ENCODE measurements at places on chromosomes 7 and 10. TPM values are rescaled to one million over a fixed set of nuclear protein-coding genes. Genes with fewer than 3 reads are reported as not detected.

Gene CTAGE6
- polyA plus RNA-seq = not detected

Gene POLL
- 46.3 TPM for polyA plus RNA-seq

Gene RAMP3
- polyA plus RNA-seq = 8.6 TPM

Gene LCOR
- 23.7 TPM for polyA plus RNA-seq

Gene WIPF3
- 7.6 TPM for polyA plus RNA-seq

Gene TSPAN12
- polyA plus RNA-seq = 206 TPM

Gene ACHE
- 5.0 TPM for polyA plus RNA-seq

Gene PRTFDC1
- polyA plus RNA-seq = 34.5 TPM

Gene BLNK
- 59.3 TPM for polyA plus RNA-seq

Gene NRBF2
- 22.9 TPM for polyA plus RNA-seq

Gene WEE2
- polyA plus RNA-seq = 0.07 TPM

Gene SLC18A2
- polyA plus RNA-seq = 1.1 TPM

Gene CYP3A4
- 0.20 TPM for polyA plus RNA-seq

Gene CALCR
- polyA plus RNA-seq = 0.92 TPM

Gene EPO
- not detected for polyA plus RNA-seq

Gene CHN2
- polyA plus RNA-seq = 17.7 TPM

Gene VDAC2
- 237 TPM for polyA plus RNA-seq

Gene FAM241B
- 11.4 TPM for polyA plus RNA-seq

Gene AKR1C8
- polyA plus RNA-seq = 1.1 TPM

Gene OPALIN
- not detected for polyA plus RNA-seq

Gene NPY
- 0.81 TPM for polyA plus RNA-seq

Gene ITGB8
- polyA plus RNA-seq = 43.1 TPM

Gene STEAP1
- 13.3 TPM for polyA plus RNA-seq

Gene MALRD1
- polyA plus RNA-seq = 1.4 TPM

Gene RNF133
- 0.10 TPM for polyA plus RNA-seq

Gene PUS7
- polyA plus RNA-seq = 20.9 TPM

Gene MACROH2A2
- 77.3 TPM for polyA plus RNA-seq

Gene NRAP
- polyA plus RNA-seq = 0.03 TPM

Gene GATA3
- 118 TPM for polyA plus RNA-seq

Gene STEAP1B
- polyA plus RNA-seq = 1.2 TPM

Gene NT5C3A
- 37.3 TPM for polyA plus RNA-seq

Gene LIPJ
- 0.40 TPM for polyA plus RNA-seq

Gene ELMO1
- polyA plus RNA-seq = 11.1 TPM

Gene MCMBP
- 58.1 TPM for polyA plus RNA-seq

Gene NME8
- polyA plus RNA-seq = 0.53 TPM

Gene TBRG4
- 54.2 TPM for polyA plus RNA-seq

Gene WNT16
- polyA plus RNA-seq = 0.05 TPM

Gene SPDYE5
- polyA plus RNA-seq = 7.7 TPM

Gene CEP55
- 12.9 TPM for polyA plus RNA-seq

Gene DGKB
- polyA plus RNA-seq = 2.6 TPM

Gene ANKRD2
- polyA plus RNA-seq = 0.49 TPM

Gene FAM237B
- 0.33 TPM for polyA plus RNA-seq

Gene NODAL
- polyA plus RNA-seq = 1.1 TPM

Gene CYP2C19
- polyA plus RNA-seq = 0.06 TPM

Gene TEX36
- not detected for polyA plus RNA-seq

Gene TUBB8
- 1.5 TPM for polyA plus RNA-seq

Gene C10orf88
- polyA plus RNA-seq = 16.1 TPM

Gene C10orf90
- polyA plus RNA-seq = 0.83 TPM

Gene UCN3
- 0.34 TPM for polyA plus RNA-seq

Gene FAM25A
- polyA plus RNA-seq = not detected

Gene MNX1
- polyA plus RNA-seq = 0.12 TPM

Gene C10orf105
- polyA plus RNA-seq = 0.26 TPM

Gene ERV3-1
- 58.8 TPM for polyA plus RNA-seq

Gene RELN
- polyA plus RNA-seq = 13.8 TPM

Gene TMEM225B
- 1.7 TPM for polyA plus RNA-seq
